ENCODE measurements at places on chromosomes 2 and 18.

DNA sequence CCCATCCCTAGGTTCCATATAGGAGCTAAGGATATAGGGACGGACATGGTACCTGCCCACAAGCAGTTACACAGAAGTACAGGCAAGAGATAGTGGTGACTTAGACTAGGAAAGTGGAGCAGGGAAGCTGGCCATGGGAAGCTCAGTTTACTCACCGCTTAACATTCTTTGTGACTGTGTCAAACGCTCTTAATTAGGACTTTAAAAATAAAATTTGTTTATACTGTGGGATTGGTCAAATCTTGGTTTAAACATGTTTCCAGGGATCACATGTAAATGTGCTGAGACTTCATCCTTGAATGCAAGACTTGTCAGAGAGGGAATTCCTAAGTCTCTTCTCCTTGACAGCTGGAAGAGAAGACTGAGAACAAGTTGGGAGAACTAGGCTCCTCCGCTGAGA lies 107.3 kb downstream of the MTCL1 start:
- no peak for DNase-seq

DNA sequence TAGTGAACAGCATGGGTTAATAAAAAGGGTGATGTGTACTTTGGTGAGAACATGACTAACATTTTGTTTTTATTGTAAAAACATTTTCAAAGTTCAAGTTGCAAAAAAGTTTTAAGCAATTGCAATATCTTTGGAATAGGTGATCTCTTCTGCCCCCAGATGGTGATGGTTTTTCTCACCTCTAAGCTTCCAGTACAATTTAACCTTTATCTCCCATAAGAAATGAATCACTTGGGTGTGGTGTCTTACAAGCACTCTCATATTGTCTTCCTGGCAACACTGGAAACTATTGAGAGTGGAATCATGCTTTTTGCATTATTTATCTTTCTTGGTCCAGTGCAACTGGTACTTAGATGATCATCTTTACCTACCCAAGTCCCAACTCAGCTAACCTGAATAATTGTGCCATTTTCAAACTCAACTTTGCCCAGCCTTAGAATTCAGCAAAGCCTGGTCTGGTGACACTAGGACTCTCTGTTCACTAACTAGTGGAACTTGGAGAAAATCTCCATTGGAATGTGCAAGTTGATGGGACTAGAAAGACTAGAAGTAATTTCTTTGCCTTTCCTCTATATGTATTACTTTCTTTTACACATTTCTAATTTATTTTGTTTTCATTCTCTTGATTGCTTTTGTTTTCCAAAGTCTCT lies 964.7 kb upstream of the ZEB2 start:
- DNase-seq: no peak

DNA sequence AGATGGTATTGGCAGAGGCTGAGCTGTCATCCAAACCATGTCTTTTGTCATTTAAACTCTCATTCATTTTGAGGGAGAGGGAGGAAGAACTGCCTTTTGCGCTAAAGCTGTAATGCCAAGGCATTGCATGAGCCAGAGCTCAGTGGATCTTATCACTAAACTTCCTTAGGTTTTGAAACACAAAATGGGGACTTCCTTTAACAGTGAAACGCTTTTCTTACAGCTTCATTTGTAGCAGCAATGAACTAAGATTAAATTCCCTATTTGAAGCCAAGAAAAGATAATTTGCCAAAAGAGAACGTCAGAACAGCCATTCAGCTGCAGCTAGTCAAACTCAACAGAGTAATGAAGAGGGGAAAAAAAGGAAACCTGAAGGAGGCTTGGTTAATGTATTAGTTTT lies 143.5 kb upstream of the MMADHC start:
- no peak for DNase-seq

DNA sequence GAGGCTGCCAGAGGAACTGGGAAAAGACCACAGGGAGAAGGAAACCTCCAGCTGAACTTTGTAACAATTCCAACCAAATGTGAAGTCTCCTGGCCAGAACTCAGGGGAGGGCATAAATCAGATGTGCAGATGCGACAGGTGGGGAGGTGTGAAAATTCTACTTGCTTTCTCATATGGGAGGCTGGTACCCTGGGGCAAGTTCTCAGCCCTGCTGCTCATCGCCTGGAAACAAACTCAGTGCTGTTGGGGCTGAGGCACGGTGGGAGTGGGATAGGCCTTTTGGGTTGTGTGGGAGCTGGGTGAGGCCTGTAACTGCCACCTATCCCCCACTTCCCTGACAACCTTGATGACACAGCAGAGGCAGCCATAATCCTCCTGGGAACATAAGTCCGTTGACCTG lies 179.6 kb downstream of the ASB1 start:
- no peak for DNase-seq

GRCh38 chr2:22247466-22247865 lies 1123.7 kb downstream of the TDRD15 start:
- peak; percentile 67 for DNase-seq

GRCh38 chr18:59517446-59518165 lies 158.5 kb upstream of the LMAN1 start:
- DNase-seq: no peak

- peak; percentile 2 for DNase-seq
Observed at GRCh38 chr2:210169516-210170195, 1.6 kb downstream of the KANSL1L start.

DNA sequence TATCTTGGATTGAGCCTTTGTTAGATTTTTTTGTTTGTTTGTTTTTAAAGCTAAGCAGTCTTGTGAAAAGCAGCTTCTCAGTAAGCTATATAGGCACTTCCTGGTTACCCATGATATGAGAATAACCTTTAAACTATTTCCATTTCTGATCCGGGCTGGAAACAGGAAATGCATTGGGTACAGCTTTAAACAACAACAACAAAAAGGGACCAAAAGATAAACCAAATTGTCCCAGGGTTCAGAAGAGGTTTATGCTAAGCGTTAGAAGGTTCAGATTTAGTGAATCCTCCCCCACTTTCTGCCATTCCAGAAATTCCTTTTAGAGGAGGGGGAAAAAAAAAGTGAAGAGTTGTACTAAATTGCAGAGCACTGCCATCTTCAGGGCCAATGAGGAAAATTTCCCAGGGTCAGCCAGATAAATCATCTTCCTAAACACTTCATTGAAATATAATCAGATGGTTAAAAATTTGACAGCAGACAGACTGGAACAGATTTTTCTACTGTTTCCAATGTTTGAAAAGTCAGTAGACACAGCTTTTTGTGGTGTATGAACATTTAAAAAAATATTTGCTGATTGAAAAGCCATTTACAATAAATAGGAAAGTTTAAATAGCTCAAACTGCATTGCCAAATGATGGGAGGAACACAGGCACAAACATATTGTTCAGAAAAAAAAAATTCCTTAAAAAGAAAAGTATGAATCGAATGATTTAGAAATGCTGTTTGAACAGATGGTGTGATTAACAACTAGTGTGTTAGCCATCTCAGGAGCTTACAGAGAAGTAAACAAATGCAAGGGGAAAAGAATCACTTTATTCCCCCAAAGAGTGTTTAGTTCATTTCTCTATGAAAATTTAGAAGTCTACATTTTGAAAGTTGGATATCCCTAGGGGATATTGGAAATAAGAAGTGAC lies 189.9 kb upstream of the TANK start:
- peak; percentile 58 for DNase-seq

DNA sequence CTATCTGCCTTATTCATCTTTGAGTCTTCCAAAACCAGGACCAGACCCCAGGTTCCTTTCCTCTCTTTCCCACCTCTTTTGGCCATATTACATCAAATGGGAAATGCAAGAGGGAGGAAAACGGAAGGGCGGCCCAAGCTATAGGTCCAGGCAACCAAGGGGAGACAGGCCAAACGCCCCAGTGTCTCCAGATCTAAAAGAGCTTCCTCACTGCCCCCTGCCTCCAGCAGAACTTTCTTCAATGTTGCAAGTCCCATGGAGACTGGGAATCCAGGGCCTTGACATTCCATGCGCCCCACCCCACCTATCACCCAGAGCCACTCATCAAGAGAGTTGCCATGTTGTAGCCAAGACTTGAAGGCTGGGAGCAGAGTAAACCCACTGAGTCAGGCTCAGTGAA lies 15.4 kb downstream of the TNS1 start:
- no peak for DNase-seq

DNA sequence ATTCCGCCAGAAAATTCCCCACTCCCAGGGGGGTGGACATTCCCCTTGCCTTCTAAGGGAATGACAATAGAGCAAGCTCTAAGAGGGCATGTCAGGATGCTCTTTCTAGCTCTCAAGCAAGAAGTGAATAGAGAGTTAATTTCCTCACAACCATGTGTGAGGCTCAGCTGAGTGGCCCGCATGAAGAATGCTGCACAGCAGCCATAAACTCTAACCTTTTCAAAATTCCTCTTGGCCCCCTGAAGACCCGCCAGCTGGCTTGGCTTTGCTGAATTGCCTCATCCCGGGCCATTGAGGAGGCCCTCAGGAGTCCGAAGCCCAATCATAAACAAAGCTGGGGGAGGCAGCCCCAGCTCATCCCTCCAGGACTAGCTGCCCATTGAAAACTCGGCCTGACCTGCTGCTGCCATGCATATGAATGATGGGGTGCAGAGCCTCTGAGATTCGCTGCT lies 38.2 kb downstream of the NRP2 start:
- peak; percentile 42 for DNase-seq

- peak; percentile 14 for DNase-seq
Observed at GRCh38 chr2:16023506-16024360, 83.4 kb downstream of the MYCN start.

DNA sequence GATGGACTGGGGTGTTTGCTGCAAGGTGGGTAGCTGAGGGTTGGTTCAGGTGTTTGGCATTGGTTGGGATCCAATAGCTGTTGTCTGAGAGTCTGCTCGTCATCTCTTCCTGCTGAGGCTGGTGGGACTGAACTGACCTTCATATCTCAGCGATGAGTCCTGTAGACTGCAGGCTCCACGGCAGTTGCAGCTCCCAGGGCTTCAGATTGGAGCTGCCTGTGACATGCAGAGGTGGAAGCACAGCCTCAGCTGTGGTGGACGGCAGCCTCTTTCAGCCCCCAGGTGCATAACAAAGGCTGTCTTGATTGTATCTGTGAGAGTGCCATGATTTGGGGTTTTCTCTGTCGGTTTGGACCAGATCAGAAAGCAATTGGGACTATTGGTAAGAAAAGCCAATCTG lies 3.9 kb upstream of the IL1R2 start:
- no peak for DNase-seq

- peak; percentile 2 for DNase-seq
Observed at GRCh38 chr2:223613017-223613950, 11.1 kb upstream of the SCG2 start.

DNA sequence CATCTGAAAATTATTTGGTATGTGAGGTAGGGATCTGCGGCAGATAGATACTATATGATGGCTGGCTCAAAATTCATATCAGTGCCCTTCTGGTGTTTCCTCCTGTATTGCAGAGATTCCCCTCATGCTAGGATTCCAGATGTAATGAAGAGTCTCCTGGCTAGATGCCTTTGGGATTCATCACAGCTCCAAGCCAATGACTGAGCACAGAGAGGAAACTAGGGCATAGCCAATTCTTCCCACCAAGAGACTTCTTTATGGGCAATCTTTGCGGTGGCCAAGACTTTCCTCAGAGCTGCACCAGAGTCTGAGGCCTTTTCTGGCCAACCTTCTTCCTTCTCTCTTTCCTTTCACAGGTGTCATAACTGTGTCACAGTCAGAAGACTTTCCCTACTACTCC lies 25.5 kb upstream of the CIB4 start:
- DNase-seq: no peak

GRCh38 chr2:237487496-237487895 lies 445 bp downstream of the MLPH start:
- DNase-seq: no peak

DNA sequence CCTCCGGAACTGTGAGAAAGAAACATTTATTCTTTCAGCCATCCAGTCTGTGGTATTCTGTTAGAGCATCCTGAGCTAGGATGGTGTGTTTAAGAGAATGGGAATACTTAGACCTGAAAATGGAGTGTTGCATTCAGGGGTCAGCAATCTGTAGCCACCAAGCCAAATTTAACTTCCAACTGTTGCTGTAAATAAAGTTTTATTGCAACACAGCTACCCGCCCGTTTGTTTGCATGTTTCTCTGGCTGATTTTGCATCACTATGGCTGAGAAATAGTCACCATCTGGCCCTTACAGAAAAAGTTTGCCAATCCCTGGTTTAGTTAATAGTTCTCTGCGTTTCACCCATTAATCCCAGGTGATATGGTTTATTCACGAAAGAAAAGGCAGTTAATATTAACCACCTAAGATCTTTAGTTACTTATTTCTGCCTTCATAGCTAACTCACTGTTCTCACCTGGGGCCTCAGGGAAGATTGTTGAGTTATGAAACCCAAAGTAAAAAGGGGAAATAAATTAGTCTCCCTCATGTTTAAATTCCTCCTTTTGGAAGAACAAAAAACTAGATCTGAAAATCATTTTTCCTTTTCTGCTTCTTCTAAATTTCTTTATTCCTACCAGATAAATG lies 9.5 kb upstream of the CYS1 start:
- DNase-seq: no peak

- DNase-seq: no peak
Observed at GRCh38 chr2:42938671-42939370, 146.4 kb upstream of the HAAO start.

DNA sequence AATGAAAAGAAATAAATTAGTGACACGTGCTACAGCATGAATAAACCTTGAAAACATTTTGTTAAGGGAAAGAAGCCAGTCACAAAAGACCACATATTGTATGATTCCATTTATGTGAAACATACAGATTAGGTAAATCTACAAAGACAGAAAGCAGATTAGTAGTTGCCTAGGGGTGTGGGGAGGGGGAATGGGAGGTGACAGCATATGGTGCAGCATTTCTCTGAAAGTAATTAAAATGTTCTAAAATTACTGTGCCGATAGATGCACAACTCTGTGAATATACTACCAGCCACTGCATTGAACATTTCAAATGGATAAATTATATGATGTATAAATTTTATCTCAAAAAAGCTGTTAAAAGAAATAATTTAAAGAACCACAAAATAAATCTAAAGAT lies 161.0 kb downstream of the TRIB2 start:
- peak; percentile 76 for DNase-seq

DNA sequence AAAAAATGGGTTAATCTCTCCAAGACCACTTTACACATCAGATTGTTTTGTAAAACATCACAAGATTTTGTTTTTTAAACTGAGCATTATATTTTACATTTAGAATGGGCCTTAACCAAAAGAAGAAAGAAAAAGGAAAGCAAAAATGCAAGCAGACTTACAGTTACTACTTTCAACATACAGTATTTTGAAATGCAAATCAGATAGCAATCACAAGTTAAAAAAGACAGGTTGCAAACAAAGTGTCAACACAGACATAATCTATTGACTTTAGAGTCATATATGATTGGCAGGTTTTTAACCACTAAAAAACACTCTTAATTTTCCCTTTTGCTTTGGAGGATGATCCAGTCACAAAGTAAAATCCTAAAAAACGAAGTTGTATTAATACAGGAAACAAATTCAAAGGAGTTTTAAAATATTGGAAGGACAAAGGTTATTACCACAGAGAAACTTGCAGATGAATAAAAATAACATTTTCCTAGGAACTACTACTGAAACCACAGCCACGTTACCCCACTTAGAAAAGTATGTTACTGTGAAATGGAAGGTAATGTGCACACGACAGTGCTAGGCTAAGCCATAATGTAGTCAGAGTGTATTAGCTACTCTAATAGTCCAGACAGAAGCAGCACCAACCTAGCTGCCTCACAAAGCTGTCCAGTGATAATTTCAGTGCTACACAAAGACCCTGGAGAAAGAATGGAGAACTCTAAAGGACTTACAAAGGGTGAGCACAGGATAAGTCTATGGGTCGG lies 22.9 kb downstream of the DARS1 start:
- DNase-seq: no peak

- DNase-seq: peak; percentile 63
Observed at GRCh38 chr2:88069117-88069516, 1.5 kb downstream of the SMYD1 start.

- peak; percentile 15 for DNase-seq
Observed at GRCh38 chr2:37575780-37576179, 95.7 kb downstream of the CDC42EP3 start.
